ENCODE measurements at places on chromosomes 7 and 10.

- ATAC-seq, result no peak
Observed at GRCh38 chr10:127450644-127451043, 98.5 kb upstream of the NPS start.

GRCh38 chr10:90964781-90965465 is 44.0 kb upstream of the ANKRD1 start:
- ATAC-seq, result no peak

DNA sequence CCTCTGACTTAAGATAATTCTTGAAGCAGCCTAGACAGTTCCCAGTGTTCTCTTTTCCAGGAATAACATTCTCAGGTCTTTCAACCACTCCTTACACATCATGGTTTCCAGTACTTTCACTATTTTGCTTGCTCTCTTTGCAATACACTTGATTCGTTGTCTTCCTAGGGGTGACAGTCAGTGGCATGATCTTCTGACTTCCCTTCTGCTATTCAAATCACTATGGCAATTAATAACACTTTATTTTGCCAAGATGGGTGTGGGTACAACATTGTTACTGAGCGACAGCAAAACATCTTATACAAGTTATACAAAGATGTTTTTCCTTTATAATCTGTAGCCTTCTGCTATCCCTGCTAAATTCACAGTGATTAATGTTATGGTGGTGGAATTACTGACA is 15.3 kb downstream of the ARL3 start:
- no peak for ATAC-seq

- no peak for ATAC-seq
Observed at GRCh38 chr10:58741673-58742072, 229.0 kb downstream of the BICC1 start.

DNA sequence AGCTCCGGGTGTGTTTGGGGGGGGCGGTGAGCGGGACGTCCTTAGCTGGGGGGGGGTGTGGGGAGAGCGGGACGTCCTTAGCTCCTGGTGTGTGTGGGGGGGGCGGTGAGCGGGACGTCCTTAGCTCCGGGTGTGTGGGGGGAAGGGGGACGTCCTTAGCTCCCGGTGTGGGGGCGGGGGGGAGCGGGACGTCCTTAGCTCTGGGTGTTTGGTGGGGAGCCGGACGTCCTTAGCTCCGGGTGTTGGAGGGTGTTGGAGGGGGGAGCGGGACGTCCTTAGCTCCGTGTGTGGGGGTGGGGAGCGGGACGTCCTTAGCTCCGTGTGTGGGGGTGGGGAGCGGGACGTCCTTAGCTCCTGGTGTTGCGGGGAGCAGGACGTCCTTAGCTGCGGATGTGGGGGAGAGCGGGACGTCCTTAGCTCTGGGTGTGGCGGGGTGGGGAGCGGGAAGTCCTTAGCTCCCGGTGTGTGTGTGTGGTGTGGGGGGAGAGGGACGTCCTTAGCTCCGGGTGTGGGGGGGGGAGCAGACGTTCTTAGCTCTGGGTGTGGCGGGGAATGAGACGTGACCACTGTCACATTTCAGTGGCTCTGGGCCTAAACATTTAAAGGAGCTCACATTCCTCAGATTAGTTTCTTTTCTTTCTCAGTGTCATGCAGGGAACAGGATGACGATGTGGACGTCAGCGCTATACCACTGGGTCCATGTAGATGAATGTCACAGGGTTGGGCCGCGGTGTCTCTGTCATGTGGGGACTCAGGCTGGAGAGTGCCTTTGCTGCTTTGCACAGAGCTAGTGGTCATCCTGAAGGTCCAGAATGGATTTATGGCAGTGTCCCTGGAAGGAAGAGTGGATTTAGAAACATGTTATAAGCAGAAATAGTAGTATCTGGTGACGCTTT is 7.5 kb downstream of the DYNC2I1 start:
- ATAC-seq, result peak; percentile 75

DNA sequence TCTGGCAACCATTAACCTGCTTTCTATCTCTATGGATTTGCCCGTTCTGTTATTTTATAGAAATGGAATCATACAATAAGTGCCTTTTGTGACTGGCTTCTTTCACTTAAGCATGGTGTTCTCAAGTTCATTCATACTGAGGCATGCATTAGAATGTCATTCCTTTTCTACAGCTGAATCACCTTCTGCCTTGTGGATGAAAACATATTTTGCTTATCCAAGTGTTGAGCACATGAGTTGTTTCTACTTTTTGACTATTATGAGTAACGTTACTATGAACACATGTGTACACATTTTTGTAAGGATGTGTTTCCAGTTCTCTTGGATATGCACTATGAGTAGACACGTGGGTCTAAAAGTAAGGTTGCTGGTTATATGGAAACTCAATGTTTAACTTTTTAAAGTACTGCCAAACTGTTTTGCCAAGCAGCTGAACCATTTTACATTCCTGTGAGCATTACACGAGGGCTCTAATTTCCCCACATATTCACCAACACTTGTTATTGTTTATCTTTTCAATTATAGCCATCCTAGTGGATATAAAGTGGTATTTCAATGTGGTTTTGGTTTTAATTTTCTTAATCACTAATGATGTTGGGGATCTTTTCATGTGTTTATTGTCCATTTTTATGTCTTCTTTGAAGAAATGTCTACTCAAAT is 241.3 kb downstream of the FANK1 start:
- no peak for ATAC-seq

GRCh38 chr10:21807180-21807579 is 196.3 kb downstream of the DNAJC1 start:
- ATAC-seq, result no peak
